Activated CD4-positive, alpha-beta T cell treated with anti-CD3 and anti-CD28 coated beads, Interleukin-2, amount 10 ng/mL, durations not matched to agents 24 days and 14 days (primary cell): ENCODE measurements at places on chromosomes 6 and 20. TPM values are rescaled to one million over a fixed set of nuclear protein-coding genes. Genes with fewer than 3 reads are reported as not detected.
A peak's percentile ranks its signal among the peaks of the same experiment; 100 is the strongest.

The PLCB4 gene
- not detected in 2 replicates for total RNA-seq

The TSHZ2 gene
- 28.0 and 29.5 TPM in 2 replicates for total RNA-seq

The PPP1R3D gene
- 6.1 and 6.4 TPM in 2 replicates for total RNA-seq

The SYCP2 gene
- 5.2 and 5.3 TPM in 2 replicates for total RNA-seq

The TNNC2 gene
- not detected in 2 replicates for total RNA-seq

The LEMD2 gene
- total RNA-seq = 64.3 and 66.4 TPM in 2 replicates

The BMP7 gene
- 0.07 TPM in 1 of 2 replicates, not detected in the other for total RNA-seq

The HDGFL1 gene
- total RNA-seq = not detected in 2 replicates

- no peak for DNase-seq
- H3K36me3 ChIP-seq = no peaks in the 10 kb centered on the region
- no peaks in the 10 kb centered on the region for H3K4me1 ChIP-seq
- no peaks in the 10 kb centered on the region for H3K27me3 ChIP-seq
- H3K4me3 ChIP-seq = no peak overlapping the region
- H3K27ac ChIP-seq = no peak overlapping the region
Measured at GRCh38 chr20:55348223-55348622, 657.1 kb downstream of the CBLN4 start.

DNA sequence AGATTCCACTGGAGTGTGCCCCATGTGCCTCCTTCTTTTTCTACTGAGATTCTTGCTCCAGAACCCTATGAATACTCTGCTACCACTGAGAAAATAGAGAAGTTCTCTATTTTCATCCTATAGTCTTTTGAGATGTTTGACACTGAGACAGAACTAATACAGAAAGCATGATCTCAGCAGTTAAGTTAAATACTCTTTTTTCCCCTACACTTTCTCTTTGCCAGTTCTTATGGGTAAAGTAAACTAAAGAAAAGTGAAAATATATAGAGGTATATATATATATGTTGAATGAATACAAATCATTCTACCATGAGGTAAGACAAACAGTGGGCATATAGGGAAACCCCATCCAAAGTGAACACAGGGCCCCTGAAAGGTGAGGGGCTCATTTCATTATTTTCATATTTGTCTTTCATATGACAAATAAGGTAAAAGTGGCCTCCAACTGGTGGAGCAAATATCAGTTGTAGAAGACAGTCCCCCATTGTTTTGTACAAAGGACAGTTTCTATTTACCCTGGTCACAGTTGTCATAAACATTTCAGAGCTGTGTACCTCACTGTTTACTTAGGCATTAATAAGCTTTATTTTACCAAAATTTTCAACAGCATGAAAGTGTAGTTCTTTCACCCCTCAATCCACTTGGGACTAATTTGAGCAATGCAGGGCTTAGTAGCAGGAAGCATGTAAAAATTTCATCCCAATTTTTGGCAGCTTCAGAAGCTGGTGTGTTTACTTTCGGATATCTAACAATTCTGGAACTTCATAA, 188.3 kb upstream of the MARCKS start:
- no peaks in the 10 kb centered on the region for H3K27me3 ChIP-seq
- H3K27ac ChIP-seq = no peak overlapping the region
- H3K4me1 ChIP-seq = no peaks in the 10 kb centered on the region
- H3K4me3 ChIP-seq = no peak overlapping the region
- H3K36me3 ChIP-seq = no peaks in the 10 kb centered on the region
- DNase-seq = no peak

DNA sequence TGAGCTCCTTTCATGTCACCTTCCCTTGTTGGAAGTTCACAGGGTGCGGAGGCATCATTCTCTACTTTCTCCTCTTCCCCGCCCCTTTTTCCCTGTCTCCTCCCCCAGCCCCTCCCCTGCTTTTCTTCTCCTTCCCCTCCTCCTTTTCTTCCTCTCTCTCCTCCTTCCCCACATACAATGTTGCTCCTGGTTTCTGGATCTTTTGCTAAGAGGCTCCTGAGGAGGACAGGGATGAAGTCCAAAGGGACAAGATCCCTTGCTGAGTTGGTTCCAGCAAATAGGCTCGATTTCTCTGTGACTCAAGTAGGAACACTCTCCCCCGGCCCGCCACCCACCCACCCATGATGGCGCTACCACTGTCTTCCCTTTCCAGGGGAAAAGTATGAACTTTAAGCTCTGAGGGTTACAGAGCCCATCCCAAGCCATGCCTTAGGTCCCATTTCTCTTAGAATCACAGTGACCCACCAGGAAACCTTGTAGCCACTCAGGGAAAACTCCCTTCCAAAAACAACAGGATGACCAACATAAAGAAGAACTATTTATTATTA, 852 bp upstream of the TFEB start:
- DNase-seq = no peak
- peaks cover 27% of the 10 kb centered on the region for H3K4me1 ChIP-seq
- H3K4me3 ChIP-seq = no peak overlapping the region
- H3K36me3 ChIP-seq = no peaks in the 10 kb centered on the region
- no peak overlapping the region for H3K27ac ChIP-seq

DNA sequence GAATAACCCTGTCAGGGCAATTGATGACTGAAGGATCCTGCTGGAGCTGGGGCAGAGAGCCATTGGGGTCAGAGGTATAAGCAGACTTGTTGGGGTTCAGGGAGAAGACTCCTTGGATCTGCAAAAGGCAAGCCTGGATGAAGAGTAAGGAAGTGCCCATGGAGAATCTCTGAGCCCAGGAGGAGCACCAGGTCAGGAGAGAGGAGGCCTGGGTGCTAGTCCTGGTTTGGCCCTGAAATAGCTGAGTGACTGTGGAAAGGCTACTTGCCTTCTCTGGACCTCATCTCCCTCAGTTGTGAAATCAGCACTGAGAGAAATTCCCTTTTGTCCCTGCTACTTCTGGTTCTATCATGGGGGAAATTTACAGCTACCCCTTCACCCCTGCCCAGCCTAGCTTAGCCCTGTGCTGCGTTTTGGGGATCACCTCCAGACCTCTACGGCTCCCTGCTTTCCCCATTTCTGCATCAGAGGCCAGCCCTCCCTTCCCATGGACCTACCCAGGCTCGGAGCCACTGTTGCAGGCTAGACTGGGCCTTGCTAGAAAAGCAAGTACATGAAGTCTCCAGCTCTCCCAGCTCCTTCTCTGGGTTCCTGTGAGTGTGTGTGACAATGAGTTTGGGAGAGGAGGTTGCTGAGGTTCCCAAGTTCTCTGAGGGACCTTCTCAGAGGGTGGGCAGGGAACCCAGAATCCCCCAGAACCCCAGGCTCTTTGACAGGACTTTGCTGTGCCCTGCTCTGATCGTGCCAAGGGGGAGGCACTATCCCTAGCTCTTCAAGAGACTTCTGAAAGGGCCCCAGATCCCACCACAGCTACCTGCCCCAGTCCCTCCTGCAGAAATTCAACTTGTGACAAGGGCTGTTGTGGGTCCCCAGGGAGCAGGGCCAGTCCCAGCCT, 2.3 kb upstream of the NCR2 start:
- no peak for DNase-seq
- H3K4me3 ChIP-seq = no peak overlapping the region
- H3K27me3 ChIP-seq = peaks cover 13% of the 10 kb centered on the region
- H3K36me3 ChIP-seq = no peaks in the 10 kb centered on the region
- no peak overlapping the region for H3K27ac ChIP-seq

DNA sequence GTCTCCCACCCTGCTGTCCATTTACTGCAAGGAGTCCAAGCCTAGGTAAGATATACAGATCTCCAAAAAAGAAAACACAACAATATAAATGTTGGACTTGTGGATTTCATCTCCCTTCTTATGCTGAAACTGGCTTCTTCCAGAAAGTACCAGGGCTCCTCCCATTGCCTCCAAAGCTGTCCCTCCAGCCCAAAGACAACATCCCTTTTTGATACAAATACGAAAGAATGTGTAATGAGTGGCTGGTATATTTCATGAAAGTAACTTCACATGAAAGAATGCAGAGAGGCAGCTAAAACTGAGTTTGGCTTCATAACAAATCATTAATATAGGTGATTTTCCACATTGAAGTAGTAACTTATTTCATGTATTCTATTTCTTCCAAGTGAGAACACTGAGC, 7.9 kb downstream of the MAFB start:
- H3K4me1 ChIP-seq = peaks cover 2% of the 10 kb centered on the region
- H3K36me3 ChIP-seq = no peaks in the 10 kb centered on the region
- no peak for DNase-seq
- H3K27me3 ChIP-seq = peaks cover 70% of the 10 kb centered on the region

DNA sequence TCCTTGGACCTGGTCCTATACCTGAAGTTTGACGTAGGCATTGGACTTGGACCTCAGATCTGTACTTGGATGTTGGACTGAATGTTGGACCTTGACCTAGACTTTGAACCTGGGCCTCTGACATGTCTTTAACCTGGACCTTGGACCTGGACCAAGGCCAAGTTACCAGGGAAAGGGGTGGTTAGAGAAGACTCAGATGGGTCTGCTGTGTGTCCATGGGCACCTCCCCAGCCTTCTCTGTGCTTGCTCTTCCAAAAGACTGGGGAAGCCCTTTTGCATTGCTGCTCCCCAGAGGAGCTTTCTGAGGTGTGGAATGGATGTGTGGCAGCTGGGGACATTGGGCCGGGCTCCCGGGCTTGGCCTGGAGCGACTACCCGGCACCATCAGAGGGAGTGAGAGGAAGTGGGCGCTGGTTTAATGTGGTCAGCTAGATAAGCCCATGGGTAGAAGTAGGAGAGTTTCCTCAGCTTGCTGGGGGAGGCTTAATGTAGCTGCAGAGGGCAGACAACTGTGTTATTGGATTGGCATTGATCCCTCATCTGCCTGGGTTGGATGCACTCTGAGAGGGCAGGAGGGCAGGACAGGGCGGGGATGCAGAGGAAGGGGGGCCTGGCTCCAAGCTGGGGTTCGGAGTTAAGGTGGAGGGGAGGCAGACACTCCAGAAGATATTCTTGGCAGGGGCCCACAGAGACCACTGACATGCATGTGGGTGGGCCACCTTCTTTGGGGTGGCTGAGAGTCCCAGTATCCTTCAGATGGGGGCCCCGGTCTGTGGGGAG, 4.2 kb downstream of the SCRT2 start:
- H3K4me3 ChIP-seq = no peak overlapping the region
- H3K27ac ChIP-seq = no peak overlapping the region

DNA sequence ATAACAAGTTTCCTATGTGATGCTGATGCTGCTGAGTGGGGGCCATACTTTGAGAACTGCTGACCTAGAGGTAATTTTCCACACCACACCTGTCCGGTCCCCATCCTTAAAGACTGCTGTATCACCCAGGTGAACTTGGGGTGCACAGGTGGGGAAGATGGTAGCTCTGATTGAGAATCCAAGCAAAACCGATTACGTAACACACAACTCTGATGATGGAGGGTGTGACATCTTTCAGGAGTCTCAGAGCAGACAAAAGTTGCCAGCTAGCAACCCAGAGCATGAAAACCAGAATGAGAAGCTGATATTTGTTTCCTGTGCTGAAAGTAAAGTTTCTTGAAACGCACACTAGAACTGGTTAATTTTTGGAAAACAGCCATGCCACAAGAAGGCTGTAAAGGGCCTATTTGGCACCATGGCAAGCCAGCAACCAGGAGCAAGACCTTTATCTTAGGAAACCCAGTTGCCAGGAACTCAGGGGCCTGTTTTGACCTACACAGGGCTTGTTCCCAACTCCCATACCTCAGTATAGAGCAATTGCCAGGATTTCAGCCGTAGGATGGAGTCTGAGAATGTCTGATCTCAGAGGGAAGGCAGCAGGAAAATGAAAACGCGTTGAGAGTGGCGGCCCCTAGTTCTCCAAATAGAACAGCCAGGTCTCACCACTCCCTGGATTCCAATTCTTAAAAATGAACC, 21.6 kb upstream of the TBC1D7 start:
- peaks cover 2% of the 10 kb centered on the region for H3K36me3 ChIP-seq
- no peak overlapping the region for H3K4me3 ChIP-seq
- H3K4me1 ChIP-seq = peaks cover 19% of the 10 kb centered on the region
- H3K27ac ChIP-seq = no peak overlapping the region
- peaks cover 2% of the 10 kb centered on the region for H3K27me3 ChIP-seq

GRCh38 chr6:45661661-45662060, 283.9 kb upstream of the SUPT3H start:
- H3K4me3 ChIP-seq = no peak overlapping the region
- no peak for DNase-seq
- H3K4me1 ChIP-seq = peaks cover 33% of the 10 kb centered on the region
- peaks cover 22% of the 10 kb centered on the region for H3K27me3 ChIP-seq

DNA sequence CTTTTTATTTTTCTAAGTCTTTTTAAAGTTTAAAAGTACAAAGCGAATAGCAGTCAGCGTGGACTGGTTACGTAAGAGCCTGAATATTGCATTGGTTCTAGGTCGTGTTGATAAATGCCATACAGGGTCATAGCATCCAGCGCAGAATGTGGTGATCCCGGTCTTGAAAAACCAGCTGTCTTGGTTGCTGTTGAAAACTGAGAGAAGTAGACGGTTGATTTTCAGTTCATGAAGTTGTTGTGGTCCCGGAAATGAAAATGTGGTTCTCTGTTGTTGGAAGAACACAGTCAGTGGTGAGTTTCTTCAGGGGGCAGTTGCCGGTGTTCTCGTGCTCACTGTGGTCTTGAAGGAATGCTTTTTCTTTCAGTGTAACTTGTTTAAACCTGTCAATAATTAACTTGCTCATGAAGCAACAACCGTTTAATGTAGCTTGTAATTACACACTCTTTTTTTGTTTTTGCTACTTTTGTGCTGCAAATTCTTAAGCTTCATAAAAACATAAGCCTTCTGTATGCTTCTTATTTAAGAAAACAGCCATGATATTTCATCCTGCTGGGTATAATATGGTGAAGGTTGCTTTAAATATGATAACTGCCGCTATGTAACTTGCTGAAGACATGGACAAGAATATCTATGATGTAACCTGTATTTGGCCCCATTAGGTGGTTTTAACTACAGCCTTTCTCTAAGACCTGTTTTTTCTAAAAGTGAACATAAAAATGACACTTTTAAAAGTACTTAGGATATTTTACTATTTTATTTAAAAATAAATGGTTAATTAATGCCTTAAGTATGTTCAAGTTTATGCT, 64.8 kb upstream of the KIF25 start:
- peak; percentile 16 for DNase-seq
- no peak overlapping the region for H3K27ac ChIP-seq
- peaks cover 4% of the 10 kb centered on the region for H3K27me3 ChIP-seq
- H3K36me3 ChIP-seq = no peaks in the 10 kb centered on the region

GRCh38 chr6:75115481-75115880, 90.4 kb downstream of the COL12A1 start:
- H3K27ac ChIP-seq = no peak overlapping the region
- H3K36me3 ChIP-seq = no peaks in the 10 kb centered on the region
- no peak for DNase-seq
- H3K27me3 ChIP-seq = no peaks in the 10 kb centered on the region
- no peaks in the 10 kb centered on the region for H3K4me1 ChIP-seq

GRCh38 chr6:143279385-143279784, 171.1 kb downstream of the ADAT2 start:
- DNase-seq = no peak
- no peak overlapping the region for H3K27ac ChIP-seq
- H3K36me3 ChIP-seq = no peaks in the 10 kb centered on the region
- H3K4me3 ChIP-seq = no peak overlapping the region

GRCh38 chr6:36725581-36725980, 28.0 kb downstream of the RAB44 start:
- H3K27ac ChIP-seq = no peak overlapping the region
- H3K4me3 ChIP-seq = no peak overlapping the region
- H3K4me1 ChIP-seq = peaks cover 33% of the 10 kb centered on the region
- peaks cover 2% of the 10 kb centered on the region for H3K27me3 ChIP-seq
- no peak for DNase-seq

- H3K27me3 ChIP-seq = peaks cover 13% of the 10 kb centered on the region
- H3K27ac ChIP-seq = no peak overlapping the region
- H3K4me1 ChIP-seq = no peaks in the 10 kb centered on the region
- H3K4me3 ChIP-seq = no peak overlapping the region
- DNase-seq = no peak
Measured at GRCh38 chr6:160174681-160175080, 53.1 kb downstream of the SLC22A1 start.

- H3K4me3 ChIP-seq = no peak overlapping the region
- no peaks in the 10 kb centered on the region for H3K27me3 ChIP-seq
- H3K27ac ChIP-seq = no peak overlapping the region
- H3K4me1 ChIP-seq = peaks cover 15% of the 10 kb centered on the region
Measured at GRCh38 chr6:118735320-118735719, 83.9 kb upstream of the CEP85L start.
